Activated CD4-positive, CD25-positive, alpha-beta regulatory T cell (primary cell): ENCODE measurements at places on chromosomes 16 and 17.
A peak's percentile ranks its signal among the peaks of the same experiment; 100 is the strongest.

GRCh38 chr16:74625500-74626350, 18.8 kb upstream of the GLG1 start:
- DNase-seq, result no peak

DNA sequence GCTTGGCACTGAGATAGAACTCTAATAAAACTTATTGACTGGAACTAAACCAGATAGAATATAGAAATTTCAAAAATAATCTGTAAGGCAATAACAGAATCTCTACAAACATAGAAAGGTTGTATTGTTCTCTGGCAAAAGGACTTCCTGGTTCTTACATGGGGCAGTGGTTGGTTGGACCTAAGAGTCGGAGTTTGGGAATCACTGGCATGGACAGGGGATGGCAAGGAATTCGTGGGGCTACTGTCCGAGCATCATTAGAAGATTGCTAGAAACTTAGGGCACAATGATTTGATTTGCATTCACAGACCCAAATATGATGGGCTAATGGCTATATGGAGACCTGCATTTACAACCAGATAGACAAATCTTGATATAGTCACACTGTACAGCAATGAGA, 103.8 kb upstream of the GOT2 start:
- DNase-seq, result no peak

GRCh38 chr16:67657751-67658518, 2.1 kb downstream of the ACD start:
- DNase-seq, result no peak

DNA sequence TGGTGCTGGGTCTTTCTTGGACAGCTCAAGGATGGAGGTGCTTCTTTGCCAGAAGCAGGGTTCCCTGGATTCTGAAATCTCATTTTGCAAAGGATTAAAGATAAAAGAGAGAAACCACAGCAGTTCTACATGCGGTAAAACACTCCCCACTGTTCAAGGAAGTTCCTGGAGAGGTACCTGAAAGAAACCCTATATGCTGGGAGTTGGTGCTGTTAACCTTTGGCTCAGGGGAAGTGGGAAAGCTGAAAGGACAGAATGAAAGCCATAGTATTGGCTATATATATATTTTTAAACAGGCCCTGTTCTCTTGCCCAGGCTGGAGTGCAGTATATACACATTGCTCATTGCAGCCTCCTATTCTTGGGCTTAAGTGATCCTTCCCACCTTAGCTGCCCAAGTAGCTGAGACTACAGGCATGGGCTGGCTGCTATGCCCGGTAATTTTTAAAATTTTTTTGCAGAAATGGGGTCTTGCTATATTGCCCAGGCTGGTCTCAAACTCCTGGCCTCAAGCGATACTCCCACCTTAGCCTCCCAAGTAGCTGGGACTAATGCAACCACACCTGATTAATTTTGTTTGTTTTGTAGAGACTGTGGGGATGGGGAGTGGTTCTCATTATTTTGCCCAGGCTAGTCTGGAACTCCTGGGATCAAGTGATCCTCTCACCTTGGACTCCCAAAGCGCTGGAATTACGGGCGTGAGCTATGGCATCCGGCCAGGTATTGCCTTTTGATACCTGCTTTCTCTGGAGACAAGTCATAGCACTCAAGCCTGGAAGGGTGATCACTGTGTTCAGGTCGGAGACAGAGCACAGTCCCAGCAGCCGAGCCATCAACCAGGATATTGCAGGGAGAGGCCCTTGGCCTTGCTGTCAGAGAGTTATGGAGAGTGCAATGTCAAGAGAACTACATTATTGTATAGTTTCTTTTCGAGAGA, 55.2 kb downstream of the MSI2 start:
- DNase-seq, result no peak

DNA sequence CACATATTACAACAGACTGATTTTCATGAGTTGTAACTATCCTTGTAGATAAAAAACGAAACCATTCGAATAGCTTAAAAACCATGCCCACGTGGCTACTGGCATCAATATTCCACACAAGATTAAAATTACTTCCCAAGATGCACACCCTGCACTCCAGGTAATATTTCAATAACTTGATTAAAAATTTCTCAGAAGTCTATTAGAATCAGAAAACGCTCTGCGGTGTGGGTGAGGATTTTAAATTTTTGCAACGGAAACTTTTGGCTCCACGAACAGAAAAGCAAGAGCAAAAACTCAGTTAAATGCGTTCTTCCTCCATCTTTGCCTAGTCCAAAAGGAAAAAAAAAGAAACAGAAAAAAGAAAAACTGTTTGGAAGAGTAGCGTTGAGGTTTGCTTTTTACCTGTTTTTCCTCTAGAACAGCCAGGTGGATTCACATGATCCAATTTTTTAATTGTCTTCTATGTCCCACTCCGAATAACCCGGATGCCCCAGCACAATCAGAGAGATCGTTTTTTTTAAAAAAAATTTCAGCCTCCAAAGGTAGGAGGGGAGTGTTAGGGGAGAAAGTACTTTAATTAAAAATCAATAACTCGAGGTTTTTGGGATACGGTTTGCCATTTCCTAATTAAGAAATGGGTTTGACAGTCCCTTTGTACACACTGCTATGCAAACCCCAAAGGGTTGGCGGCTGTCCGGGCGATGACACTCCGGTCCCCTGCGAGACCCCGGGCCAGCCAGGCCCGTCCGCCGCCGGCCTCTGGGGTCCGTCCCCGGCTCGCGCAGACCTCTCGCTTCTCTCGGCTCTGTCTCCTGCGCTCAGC, 708 bp upstream of the NFAT5 start:
- DNase-seq, result no peak

GRCh38 chr16:17159617-17160016, 311.1 kb downstream of the XYLT1 start:
- DNase-seq, result no peak

- DNase-seq, result no peak
Measured at GRCh38 chr17:46772475-46773220, 45.8 kb downstream of the WNT3 start.

DNA sequence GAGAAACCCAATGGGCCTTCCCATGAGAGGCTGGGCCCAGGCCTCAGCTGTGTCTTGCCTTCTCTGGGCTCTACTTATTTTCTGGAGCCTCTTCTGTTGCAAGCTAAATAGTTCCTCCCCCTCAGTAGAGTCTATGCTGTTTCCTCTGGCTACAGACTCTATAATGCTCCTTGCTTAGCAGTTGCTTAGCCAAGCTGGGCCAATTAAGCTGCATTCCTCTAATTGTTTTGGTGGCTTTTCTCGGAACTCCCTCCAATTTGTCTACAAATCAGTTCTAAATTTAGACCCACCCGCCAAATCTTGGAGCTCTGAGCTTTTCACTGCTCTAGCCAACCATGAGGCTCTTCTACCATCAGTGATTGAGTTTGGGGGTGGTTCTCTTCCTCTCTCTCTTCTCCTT, 302.7 kb upstream of the ASIC2 start:
- no peak for DNase-seq

GRCh38 chr17:45936610-45937009, 42.3 kb downstream of the MAPT start:
- DNase-seq, result no peak

DNA sequence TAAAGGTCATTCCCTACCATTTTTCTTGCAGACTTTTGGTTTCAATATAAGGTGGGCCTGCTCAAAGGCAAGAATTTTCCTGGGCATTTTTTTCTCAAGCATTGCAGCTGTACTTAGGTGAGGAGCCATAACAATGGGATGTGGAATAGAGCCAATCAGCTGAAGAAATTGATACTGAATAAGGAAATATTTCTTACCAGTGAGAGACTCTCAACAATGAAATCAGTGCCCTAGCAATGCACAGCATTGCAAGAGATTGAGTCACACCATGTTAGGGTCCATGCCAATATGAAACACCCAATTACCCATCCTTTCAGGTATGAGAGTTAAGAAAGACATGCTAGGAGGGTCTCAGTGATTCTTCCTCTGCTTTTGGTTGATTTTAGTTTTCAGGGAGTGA, 237.6 kb downstream of the SOX9 start:
- no peak for DNase-seq

DNA sequence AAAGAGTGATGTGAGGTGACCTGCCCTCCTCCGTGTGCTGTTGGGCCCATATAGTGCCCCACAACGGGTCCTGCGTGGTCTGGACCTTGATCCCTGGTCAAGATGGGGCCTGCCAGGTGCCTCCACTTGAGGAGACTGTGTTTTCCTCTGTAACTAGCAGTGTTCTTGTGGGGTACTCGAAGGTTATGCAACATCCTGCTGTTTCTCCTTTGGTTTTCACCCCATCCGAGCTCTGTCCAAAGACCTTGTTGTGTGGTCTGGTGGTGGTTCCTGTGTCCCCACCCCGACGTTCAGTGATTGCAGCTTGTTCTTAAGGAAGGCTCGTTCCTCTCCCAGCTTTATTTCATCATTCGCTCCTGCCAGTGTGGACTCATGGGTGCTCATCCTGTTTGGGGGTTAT, 38.7 kb upstream of the ZNF750 start:
- no peak for DNase-seq

- DNase-seq, result peak; percentile 26
Measured at GRCh38 chr17:751269-752001, 629 bp downstream of the GEMIN4 start.

DNA sequence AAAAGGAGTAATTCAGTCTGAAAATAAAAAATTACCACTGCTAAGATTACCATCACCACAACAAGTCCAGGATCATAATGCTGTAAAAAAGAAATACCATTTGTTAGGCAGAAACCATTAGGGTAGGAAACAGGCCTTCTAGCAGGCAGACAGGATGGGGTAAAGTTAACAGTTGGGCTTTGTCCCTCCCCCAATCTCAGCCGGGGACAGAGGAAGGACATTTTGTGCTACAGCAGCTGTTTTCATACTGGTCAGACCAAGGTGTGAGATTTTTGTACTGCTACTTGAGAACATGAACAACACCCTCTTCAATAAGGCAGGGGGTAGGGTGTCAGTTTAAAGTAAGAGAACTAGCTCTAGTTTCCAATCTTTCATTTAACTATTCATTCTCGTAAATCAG, 49.2 kb upstream of the ITGA2B start:
- DNase-seq, result no peak

- no peak for DNase-seq
Measured at GRCh38 chr16:8519179-8519578, 71.1 kb downstream of the TMEM114 start.

- DNase-seq, result peak; percentile 56
Measured at GRCh38 chr16:53518550-53519416, 15.8 kb upstream of the AKTIP start.

DNA sequence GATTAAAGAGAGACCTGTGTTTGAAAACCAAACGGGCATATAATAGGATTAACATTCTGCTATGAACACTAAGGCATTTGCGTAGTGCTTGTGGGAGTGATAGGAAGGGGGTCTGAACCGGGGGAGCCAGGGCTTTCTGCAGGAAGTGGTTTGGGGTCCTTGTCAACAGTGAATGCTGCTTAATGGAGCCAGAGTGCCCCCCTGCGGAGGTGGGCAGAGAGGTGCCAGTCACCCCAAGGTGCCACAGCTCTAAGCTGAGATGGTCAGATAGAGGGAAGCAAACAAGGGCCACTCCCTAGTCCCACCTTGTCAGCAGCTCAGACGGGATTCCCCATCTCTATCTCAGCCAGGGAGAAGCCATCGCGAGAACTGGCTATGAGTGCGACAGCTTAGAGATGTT, 17.7 kb downstream of the NAA60 start:
- no peak for DNase-seq

GRCh38 chr16:71205482-71206131, 24.9 kb downstream of the HYDIN start:
- no peak for DNase-seq

GRCh38 chr17:80931421-80932265, 60.0 kb upstream of the CHMP6 start:
- no peak for DNase-seq

DNA sequence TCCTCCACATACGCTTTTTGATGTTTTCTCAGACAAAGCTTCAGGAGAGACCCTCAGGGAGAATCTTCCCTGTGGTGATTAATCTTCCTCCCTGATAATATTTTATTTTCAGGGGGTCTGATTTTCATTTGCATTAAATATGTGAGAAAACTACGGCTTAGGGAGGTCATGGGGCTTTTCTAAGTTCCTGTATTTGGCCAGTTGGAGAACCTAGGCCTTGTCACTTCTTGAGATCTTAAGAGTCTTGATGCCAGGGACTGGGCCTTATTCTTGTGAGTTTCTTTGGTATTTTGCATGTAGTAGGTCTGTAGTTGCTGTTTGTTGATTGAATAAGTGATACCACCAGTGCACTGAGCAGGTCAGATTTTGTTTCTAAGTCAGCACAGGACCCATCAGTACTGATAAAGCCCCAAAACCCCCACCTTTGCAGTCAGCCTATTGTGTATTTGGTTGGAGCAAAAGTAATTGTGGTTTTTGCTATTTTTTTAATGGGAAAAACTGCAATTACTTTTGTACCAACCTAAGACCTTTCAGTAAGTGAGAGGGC, 130.1 kb downstream of the PRKCA start:
- no peak for DNase-seq

- DNase-seq, result no peak
Measured at GRCh38 chr16:75053791-75054555, 55.1 kb downstream of the ZNRF1 start.

DNA sequence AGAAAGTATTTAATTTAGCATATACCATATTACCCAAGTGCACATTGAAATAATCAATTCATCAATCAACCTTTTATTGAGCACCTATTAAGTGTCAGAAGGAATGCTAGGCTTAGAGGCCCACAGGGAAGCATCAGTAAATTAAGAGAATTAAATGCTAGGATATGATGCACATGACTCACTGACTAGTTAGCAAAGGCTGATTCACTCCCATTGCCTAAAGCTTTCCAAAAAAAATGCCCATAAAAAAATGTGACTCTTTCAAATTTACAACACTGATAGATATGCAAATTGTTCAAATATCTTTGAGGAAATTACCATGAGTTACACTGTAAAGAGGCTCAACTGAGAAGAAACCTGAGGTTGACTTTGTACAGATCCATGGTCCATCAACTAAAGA, 883.3 kb downstream of the CDH11 start:
- DNase-seq, result no peak

DNA sequence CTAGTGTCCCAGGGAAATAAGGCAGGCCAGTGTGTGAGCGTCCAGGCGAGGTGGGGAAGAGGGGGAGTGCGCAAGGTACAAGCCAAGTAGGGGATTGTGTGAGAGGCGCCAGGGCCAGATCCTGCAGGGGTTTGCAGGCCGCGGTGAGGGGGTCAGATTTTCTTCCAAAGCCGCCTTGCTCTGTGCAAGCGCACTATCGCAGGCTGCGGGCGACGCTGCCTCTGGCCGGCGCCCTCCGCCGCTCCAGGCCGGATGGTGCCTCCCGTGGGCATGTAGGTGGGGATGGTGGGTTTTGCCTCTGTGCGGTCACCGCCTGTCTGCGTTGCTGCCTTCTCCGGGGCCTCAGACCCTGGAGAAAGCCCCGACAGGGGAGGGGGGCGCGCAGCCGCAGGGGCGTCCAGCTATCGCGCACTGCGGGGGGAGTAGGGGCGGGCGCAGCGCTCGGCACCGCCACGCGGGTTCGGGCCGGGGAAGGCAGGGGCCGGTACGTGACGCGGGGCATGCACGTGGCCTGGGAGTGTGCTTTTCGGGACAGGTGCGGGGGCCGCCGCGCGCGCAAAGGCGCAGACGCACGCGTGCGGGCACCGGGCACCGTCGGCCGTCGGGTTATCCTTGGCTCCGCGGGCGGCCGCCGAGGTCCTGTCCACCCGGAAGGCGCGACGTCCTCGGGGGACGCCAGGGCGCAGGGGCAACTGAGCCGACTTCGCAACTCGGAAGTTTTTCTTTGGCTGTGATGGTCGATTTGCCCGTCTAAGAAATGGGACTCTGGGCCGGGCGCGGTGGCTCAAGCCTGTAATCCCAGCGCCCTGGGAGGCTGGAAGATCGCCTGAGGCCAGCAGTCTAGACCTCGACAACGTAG, 1.1 kb upstream of the HAPSTR1 start:
- DNase-seq, result no peak
